Stimulated activated CD4-positive, alpha-beta T cell treated with anti-CD3 and anti-CD28 coated beads, TNF-alpha, amount 100 ng/mL, for 1 hour (primary cell): ENCODE measurements at places on chromosomes 16 and 17.

- no peak for DNase-seq
Measured at GRCh38 chr17:10836966-10837590, 809 bp downstream of the PIRT start.

GRCh38 chr16:17145029-17145428, 325.7 kb downstream of the XYLT1 start:
- DNase-seq, result no peak

DNA sequence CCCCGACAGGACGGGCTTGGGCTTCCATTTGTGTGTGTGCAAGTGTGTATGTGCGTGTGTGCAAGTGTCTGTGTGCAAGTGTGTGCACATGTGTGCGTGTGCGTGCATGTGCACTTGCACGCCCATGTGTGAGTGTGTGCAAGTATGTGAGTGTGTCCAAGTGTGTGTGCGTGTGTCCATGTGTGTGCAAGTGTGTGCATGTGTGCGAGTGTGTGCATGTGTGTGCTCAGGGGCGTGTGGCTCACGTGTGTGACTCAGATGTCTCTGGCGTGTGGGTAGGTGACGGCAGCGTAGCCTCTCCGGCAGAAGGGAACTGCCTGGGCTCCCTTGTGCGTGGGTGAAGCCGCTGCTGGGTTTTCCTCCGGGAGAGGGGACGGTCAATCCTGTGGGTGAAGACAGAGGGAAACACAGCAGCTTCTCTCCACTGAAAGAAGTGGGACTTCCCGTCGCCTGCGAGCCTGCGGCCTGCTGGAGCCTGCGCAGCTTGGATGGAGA, 23.1 kb upstream of the ITGAX start:
- DNase-seq, result no peak

DNA sequence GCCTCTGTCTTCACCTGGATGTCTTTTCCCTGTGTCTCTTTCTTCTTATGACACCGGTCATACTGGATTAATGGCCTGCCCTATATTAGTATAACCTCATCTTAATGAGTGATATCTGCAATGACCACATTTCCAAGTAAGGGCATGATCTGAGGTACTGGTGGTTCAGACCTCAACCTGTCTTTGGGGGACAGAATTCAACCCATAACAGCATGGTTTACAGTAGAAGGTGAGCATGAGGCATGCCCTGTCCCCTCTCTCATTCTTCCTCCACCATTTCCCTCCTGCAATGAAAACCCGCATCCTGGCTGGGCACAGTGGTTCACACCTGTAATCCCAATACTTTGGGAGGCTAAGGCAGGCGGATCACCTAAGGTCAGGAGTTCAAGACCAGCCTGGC, 2.8 kb upstream of the RAB37 start:
- no peak for DNase-seq

DNA sequence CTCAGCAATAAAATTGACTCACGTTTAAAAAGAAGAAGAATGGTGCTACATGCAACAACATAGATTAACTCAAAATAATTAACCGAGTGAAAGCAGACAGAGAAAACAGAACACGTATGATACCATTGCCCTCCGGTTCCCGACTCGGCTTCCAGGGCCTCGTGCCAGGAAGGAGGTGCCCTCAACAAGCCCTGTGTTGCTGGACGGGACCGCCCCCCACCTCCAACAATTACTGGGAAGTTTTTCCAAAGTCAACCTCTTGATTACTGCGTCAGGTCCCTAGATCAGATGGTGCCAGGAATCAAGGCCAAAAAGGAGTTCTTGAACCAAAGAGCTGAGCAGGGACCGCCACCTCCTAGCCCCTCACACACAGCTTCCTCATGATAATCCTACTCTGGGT, 20.4 kb downstream of the DNAH17 start:
- DNase-seq, result no peak

DNA sequence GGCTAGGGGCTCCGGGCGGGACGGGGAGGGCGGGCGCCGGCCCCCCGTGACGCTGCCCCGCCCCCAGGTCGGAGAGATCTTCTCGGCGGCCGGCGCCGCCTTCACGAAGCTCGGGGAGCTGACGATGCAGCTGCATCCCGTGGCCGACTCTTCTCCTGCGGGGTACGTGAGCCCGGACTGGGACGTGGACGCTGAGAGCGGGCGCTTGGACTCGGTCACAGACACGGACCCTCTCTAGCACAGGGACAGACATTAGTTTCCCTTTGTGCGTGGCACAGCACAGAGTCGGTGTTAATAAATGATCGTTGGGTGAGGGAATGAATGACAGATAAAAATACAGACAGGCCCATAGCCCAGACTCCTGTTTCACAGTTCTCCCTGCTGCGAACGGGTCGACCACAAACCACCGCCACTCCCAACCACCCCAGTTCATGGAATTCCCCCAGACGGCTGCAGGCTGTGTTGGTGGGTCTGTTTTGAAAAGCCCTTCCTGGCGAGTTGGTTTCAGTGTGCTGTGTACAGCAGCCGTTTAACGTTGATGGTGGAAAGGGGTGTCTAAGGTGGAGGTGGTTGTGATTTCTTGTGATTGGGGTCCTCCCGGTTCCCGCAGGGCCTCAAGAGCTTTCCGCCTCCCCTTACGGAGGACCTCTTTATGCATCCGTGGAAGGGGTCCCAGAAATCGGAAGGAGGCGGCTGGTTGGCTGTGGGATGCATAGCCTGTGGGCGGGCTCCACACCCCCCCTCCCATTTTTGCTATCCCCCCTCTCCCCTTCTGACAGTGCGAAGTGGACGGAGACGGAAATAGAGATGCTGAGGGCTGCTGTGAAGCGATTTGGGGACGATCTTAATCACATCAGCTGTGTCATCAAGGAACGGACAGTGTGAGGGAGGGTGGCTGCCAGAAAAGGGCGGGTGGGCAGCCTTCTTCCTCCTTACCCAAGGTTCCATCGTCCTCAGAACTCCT, 2.9 kb downstream of the RNASEK start:
- peak; percentile 62 for DNase-seq

GRCh38 chr17:15233022-15233805, 31.9 kb downstream of the PMP22 start:
- DNase-seq, result no peak

- no peak for DNase-seq
Measured at GRCh38 chr17:39919087-39919683, 750 bp upstream of the GSDMB start.

- DNase-seq, result no peak
Measured at GRCh38 chr17:72254808-72255449, 134.1 kb downstream of the SOX9 start.

- no peak for DNase-seq
Measured at GRCh38 chr16:11361701-11362451, 16.6 kb downstream of the RMI2 start.

GRCh38 chr17:67746704-67747571, 29.2 kb downstream of the NOL11 start:
- DNase-seq, result no peak

DNA sequence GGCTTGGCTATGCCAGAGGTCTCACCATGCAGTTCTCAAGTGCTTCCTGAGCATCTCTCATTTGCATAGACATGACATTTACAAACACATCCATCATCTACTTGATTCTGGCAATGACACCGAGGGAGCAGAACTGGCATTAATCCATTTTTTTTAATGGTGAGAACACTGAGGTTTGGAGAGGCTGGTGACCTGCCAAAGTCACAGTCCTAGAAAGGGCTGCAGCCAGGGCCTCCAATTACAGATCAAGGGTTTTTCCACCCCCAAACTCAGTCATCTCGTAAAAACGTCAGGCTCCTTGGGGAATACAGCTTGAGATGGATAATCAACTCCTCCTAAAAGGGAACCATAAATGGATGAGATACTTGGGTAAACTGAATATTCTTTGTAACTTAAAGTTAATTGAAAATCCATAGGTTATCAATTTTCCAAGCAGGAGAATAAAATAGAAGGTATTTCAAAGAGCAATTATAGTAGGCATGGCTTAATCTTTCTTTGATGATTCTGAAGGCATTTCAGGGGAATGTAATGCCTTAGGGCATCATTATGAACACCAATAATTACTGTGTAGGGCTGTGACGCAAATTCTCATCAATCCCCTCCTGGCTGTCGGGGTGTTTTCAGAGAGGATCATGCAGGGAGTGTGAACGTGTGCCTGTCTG, 9.4 kb upstream of the MEOX1 start:
- DNase-seq, result no peak

DNA sequence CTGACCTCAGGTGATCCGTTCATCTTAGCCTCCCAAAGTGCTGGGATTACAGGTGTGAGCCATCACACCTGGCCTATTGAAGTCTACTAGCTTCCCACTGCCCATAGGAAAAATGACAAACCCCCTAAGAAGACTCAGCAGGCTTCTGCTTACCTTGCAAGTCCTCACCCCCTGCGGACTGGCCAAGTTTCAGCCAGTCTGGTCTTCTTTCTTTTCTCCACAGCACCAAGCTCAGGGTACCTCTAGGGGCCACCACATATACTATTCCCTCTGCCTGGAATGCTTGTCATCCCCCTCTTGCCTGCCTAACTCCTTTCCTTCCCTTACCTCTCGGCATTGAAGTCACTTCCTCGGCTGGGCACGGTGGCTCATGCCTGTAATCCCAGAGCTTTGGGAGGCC, 31.2 kb downstream of the ABCC3 start:
- no peak for DNase-seq

- DNase-seq, result no peak
Measured at GRCh38 chr17:40556884-40557414, 8.3 kb downstream of the CCR7 start.

GRCh38 chr17:78855561-78856165, 15.0 kb upstream of the USP36 start:
- DNase-seq, result no peak

GRCh38 chr17:57889892-57890856, 40.3 kb upstream of the MRPS23 start:
- no peak for DNase-seq

DNA sequence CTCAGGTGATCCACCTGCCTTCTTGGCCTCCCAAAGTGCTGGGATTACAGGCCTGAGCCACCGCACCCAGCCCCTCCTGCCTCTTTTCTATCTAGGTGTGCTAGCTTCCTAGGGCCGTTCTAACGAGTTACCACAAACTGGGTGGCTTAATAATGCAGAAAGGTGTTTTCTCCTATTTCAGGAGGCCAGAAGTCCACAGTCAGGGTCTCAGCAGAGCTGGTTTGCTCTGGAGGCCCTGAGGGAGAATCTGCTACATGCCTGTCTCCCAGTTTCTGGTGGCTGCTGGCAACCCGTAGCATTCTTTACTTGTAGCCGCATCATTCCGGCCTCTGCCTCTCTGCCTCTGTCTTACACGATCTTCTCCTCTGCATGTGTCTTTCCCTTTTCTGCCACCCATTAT, 89.2 kb downstream of the NTN1 start:
- no peak for DNase-seq

DNA sequence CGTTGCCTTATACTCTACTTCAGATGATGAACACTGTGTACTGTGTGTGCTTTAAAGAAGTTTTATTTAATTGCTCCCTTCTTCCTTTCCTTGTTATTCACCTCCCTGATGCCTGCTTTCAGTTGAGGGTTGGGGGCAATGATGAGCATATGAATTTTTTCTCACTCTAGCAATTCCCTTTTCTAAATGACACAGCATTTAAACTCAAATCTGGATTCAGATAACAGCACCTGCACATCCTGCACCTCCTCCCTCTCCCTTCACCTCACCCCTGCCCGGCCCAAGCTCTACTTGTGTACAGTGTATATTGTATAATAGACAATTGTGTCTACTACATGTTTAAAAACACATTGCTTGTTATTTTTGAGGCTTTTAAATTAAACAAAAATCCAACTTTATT, 13.0 kb upstream of the PNPO start:
- no peak for DNase-seq

GRCh38 chr16:67169642-67170167, 633 bp upstream of the NOL3 start:
- no peak for DNase-seq

GRCh38 chr16:79899316-79899715, 298.8 kb upstream of the MAF start:
- no peak for DNase-seq

- no peak for DNase-seq
Measured at GRCh38 chr17:69066482-69066881, 5.8 kb upstream of the ABCA9 start.

- DNase-seq, result peak; percentile 46
Measured at GRCh38 chr16:56191156-56191815, at the start of gene GNAO1. Gene GNAO1, plus strand, starts transcription at chr16:56191489. Its CDS starts 747 bp downstream, at chr16:56192236.

DNA sequence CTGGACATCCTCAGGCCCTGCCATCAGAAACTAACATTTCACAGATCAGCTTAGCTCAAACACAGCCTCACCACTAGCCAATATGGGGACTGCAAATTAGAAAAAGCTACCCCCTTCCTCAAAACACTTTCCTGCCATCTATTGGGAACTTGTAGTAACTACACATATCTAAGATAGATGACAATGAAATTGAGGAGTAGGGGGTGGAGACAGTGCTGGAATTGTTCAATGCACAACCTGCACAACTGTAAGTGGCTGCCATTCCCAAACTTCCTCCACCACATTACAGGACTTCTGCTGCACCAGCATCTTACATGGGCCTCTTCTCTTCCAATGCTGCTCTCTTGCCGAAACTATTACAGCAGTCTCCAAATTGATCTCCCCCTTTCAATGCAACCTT, 21.9 kb downstream of the AIPL1 start:
- DNase-seq, result no peak

DNA sequence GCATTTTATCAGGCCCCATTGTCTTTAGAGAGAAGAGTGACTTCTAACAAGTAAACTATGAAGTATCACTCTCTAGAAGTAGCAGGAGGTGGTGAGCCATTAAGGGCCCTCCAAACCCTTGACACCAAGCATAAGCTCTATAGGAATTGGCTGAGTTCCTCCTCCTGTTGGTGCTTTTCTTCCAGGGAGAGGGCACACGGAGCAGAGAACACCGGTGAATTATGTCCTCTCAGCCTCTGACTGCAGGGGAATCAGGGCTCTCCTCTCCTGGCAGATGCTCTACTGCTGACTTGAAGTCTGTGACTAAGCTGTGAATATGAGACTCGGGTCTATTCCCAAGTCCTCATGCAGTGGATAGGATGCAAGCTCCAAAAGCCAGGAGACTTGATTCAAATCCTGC, 32.3 kb downstream of the CHD9 start:
- no peak for DNase-seq

DNA sequence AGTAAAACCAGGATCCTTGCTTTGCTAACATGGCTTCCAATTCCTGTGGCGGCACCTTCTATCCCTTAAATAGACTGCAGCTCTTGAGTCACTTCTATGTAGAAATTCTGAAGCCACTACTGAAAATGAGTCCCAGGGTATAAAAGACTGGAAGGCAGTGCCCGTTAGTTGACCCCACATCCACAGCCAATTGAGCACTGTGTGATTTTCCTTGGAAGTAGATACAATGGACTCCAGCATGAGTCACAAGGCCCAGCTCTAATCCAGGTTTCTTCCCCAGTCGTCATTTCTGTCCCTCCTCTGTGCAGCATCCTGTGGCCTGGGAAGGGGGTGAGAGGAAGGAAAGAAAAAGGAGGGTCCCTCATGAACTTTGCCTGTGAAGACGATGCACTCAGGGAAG, 69.5 kb downstream of the HLF start:
- no peak for DNase-seq

- no peak for DNase-seq
Measured at GRCh38 chr17:9419932-9420453, 155.6 kb downstream of the STX8 start.

- no peak for DNase-seq
Measured at GRCh38 chr17:30316736-30317135, 17.1 kb downstream of the TMIGD1 start.
